ENCODE measurements at places on chromosomes 3 and 15. TPM values are rescaled to one million over a fixed set of nuclear protein-coding genes. Genes with fewer than 3 reads are reported as not detected.

The DPH6 gene
- total RNA-seq, result 10.5 TPM

The GOLGA8F gene
- total RNA-seq, result not detected

The ACKR4 gene
- total RNA-seq, result not detected

The ROBO1 gene
- not detected for total RNA-seq

The TMEM266 gene
- not detected for total RNA-seq

The ECE2 gene
- total RNA-seq, result not detected

The RAB11A gene
- total RNA-seq, result 193 TPM

The PGBD4 gene
- 3.3 TPM for total RNA-seq

The ARPP19 gene
- 193 TPM for total RNA-seq

The GOLGA8S gene
- total RNA-seq, result 0.38 TPM

The ZNF502 gene
- 0.95 TPM for total RNA-seq

The MESP2 gene
- not detected for total RNA-seq

The CD276 gene
- total RNA-seq, result 1.6 TPM

The GABRB3 gene
- total RNA-seq, result not detected

The RPL14 gene
- total RNA-seq, result 1,898 TPM

The NAALADL2 gene
- not detected for total RNA-seq

The CILP gene
- total RNA-seq, result not detected

The ST8SIA2 gene
- not detected for total RNA-seq

The DPPA2 gene
- not detected for total RNA-seq

The TM4SF18 gene
- not detected for total RNA-seq

The VILL gene
- total RNA-seq, result 18.7 TPM

The C3orf85 gene
- not detected for total RNA-seq

The CCR3 gene
- 1.9 TPM for total RNA-seq

The SNRPA1 gene
- 113 TPM for total RNA-seq
